Activated CD4-positive, alpha-beta memory T cell treated with anti-CD3 and anti-CD28 coated beads, Interleukin-2, amount 10 ng/mL, durations not matched to agents 7 days and 5 days (primary cell): ENCODE measurements at places on chromosomes 5 and 9.

GRCh38 chr5:161637591-161637990 is 47.9 kb upstream of the GABRA6 start:
- H3K4me1 ChIP-seq = no peaks in the 10 kb centered on the region
- H3K4me3 ChIP-seq = no peak overlapping the region
- no peaks in the 10 kb centered on the region for H3K27me3 ChIP-seq
- no peak for DNase-seq
- no peaks in the 10 kb centered on the region for H3K36me3 ChIP-seq
- H3K27ac ChIP-seq = no peak overlapping the region

DNA sequence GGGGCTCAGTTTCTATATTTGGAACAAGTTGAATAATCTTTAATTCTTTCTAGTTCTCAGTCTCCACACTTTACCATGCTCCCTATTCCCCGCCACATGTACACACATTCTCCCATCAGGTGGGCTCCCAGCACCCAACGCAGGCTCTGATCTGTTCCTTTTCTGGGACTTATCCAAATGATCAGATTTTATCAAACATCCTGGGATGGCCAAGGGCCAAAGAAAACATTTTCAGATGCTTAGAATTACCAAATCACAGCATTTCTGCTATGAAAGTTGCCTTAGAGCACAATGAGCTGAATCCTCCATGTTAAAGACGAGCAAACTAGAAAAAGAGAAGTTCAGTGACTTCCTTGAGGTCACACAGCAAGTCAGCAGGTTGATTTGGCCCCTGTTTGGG is 153.4 kb downstream of the SEC61B start:
- no peak overlapping the region for H3K4me3 ChIP-seq
- no peak overlapping the region for H3K27ac ChIP-seq
- H3K4me1 ChIP-seq = no peaks in the 10 kb centered on the region

GRCh38 chr9:72477930-72478518 is 43.4 kb upstream of the TMC1 start:
- peak overlapping the region; percentile 32 for H3K27ac ChIP-seq
- no peaks in the 10 kb centered on the region for H3K36me3 ChIP-seq
- no peak for DNase-seq
- H3K4me3 ChIP-seq = no peak overlapping the region
- peaks cover 44% of the 10 kb centered on the region for H3K4me1 ChIP-seq

- H3K27ac ChIP-seq = no peak overlapping the region
- H3K4me3 ChIP-seq = no peak overlapping the region
- no peak for DNase-seq
- peaks cover 4% of the 10 kb centered on the region for H3K4me1 ChIP-seq
These were observed 12.2 kb upstream of the OBP2B start for GRCh38 chr9:133221177-133221809.

GRCh38 chr9:36438536-36439236 is 38.6 kb upstream of the RNF38 start:
- H3K27ac ChIP-seq = no peak overlapping the region
- H3K4me3 ChIP-seq = no peak overlapping the region
- DNase-seq = no peak
- H3K4me1 ChIP-seq = peaks cover 20% of the 10 kb centered on the region
- no peaks in the 10 kb centered on the region for H3K27me3 ChIP-seq
- peaks cover 6% of the 10 kb centered on the region for H3K36me3 ChIP-seq

DNA sequence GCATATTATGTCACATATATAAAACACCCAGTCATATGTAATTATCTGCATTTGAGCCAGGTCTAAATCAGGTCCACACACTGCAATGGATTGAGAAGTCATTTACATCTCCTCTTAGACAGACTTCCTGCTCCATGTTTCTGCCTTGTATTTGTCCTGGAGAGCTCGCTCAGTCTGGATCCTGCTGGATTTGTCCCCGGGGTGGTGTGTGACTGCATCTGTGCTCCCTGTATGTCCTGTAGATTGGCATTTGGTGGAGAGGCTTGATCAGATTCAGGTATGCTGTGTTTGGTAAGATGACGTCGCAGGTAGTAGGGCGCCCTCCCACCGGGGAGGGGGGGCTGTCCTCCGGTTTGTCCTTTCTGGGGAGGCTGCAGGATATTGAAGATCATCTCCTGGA is 33.6 kb upstream of the IER5L start:
- no peaks in the 10 kb centered on the region for H3K36me3 ChIP-seq
- no peak overlapping the region for H3K4me3 ChIP-seq
- peaks cover 10% of the 10 kb centered on the region for H3K4me1 ChIP-seq
- no peak for DNase-seq
- no peak overlapping the region for H3K27ac ChIP-seq
